ENCODE measurements at places on chromosomes 5 and 9.

GRCh38 chr5:77546-77945 lies 14.4 kb upstream of the PLEKHG4B start:
- DNase-seq, result no peak

- DNase-seq, result no peak
These were observed 10.2 kb downstream of the OR13J1 start for GRCh38 chr9:35859990-35860339.

DNA sequence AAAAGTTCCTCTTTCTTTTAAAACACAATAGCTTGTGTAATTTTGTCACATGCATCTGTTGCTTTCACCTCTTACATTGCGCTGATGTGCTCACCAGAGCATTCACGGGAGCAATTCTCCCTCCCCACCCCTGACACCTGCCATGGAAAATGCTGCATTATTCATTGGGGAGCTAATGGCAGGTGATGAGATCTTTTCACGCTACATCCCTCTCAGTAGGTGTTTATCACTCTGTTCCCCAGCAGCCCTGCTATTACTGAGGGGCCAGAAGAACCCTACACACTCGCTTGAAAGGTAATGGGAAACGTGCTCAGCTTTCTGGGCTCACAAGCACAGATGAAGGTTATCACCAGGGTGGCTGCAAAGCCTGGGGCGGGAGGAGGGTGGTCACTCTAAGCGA lies 398.0 kb downstream of the PSAT1 start:
- DNase-seq, result no peak

- DNase-seq, result no peak
These were observed 405.2 kb downstream of the ZNF608 start for GRCh38 chr5:124341066-124341858.

DNA sequence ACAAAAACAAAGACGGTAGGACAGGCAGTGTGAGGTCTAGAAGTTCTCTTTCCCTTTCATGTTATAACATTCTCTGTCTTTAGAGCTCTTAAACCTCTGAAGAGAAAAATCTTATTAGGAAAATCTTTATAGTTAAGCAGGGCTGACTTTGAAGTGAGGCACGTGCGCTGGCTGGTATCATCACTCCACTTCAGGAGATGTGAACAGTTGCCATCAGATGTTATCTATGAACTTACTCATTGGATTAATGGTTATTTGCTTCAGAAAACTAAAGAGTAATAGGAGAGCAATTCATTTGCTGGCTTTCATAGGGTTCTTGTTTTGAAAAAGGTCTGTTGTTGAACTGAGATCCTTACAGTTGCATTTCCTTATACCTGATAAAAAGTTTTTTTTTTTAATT lies 25.7 kb downstream of the LRRTM2 start:
- no peak for DNase-seq

DNA sequence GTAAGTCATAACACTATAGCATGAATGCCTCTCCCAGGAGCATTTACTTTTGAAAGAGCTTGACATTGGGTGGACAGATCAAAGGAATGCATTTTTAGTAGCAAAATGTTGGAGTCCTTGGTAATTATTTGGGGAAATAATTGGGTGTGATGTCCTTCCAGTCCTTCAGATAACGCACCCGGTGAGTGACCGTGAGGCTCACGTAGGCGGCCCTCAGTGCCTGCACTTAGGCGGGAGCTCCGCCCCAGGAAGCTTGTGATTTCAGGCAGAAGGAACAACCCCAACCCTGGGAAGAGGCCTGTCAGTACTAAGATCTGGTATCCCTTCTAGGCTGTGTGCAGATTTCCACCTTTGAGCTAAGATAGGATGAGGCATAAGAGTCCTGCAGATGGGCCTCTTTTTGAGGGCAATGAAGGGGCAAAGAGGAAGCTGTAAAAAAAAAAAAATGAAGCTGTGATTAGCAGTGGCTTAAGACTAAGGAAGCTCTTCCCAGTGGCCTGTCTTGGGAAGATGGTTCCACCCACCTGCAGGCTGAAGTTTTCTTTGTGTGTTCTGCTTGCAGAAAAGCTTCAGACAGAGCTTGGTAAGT lies 14.9 kb downstream of the BTNL9 start:
- DNase-seq, result no peak

DNA sequence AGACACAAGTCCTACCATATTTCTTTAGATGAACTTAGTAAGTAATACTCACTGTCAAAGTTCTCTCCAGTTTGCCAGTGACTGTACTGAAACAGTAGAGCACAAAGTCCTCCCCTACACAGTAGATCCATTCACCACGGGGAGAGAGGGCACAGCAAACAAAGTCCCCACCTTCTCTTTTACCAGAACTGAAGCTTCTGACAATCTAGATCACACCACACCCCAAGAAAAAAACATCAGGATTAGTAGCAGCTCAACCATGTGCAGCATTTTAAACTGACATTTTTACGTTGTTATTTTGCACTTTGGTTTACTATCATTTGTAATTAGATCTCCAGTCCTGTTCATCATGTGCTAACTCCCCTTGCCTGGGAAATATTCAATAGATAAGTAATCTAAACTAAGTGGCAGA lies 23.0 kb downstream of the DNAJA1 start:
- no peak for DNase-seq

GRCh38 chr9:6051511-6051950 lies 36.1 kb upstream of the RANBP6 start:
- DNase-seq, result no peak

DNA sequence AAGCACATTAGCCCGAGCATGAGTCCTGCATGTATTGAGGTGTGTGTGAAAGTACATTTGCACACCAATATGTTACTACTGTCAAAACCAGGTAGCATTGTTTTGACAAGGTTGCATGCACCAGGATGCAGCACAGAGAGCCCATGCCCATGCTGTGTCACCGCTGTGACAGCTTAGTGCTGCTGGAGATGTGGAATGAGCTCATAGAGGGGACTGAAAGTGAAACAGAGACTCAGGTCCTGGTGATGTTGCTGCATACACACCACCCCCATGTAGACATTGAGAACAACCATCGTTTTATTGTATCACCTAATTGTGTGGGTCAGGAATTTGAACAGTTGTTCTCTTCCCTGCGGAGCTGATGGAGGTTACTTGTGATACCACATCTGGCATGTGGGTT lies 53.0 kb downstream of the GADD45G start:
- no peak for DNase-seq

DNA sequence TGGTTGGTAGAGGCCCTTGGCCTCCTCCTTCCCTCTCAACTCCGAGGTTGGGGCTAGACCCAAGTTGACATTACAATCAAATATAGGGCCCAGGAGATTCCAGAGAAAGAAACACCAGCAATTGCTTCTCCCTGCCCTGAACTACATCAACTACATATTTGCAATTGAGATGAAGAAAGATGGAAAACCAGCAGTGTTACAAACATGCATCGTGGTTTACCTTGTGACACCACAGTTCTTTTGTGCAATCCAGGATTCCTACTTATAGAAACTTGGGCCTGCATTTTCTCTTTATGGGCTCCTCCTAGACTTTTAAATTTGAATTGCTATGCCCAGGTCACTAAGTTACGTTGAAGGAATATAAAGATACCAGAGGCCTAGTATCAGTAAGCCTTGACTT lies 126.7 kb downstream of the DCP2 start:
- DNase-seq, result no peak

GRCh38 chr5:14587150-14587549 lies 5.6 kb downstream of the OTULINL start:
- DNase-seq, result no peak

DNA sequence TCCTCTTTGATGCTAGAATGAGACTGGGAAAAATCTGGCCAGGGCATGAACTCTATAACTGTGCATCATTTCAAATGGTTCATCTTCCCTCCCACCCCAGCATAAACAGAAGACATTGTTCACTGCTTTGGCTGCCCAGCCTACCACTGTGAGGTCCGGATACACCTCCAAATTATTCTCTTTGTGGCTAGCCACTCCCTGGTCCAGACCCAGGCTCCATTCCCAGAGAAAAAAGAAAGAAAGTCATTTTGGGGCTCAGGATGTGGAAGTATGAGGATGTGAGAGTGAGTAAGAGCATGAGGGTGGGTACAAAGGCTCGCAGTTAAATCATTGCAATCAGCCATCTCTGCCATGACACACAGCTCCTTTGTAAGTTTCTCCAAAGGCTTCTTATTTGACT lies 559.2 kb downstream of the PSAT1 start:
- DNase-seq, result peak; percentile 58

DNA sequence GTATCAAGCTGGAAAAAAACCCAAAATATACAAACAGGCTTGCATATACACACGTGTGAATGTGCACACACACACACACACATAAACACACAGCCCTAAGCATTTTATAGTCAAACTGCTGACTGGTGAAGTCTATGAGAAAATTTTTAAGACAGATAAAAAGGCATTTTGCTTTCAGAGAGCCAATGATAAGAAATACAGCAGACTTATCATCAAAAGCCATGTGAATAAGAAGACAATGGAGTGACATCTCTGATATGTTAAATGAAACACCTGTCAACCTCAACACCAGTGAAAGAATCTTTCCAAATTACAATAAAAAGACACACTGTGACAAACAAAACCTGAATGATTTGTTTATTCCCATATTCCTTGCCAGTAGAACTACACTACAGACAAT lies 233.3 kb downstream of the CDH9 start:
- DNase-seq, result no peak

- DNase-seq, result no peak
These were observed 331.3 kb downstream of the ASTN2 start for GRCh38 chr9:117083559-117083958.

- DNase-seq, result no peak
These were observed 41.0 kb downstream of the MVB12B start for GRCh38 chr9:126367616-126368015.

DNA sequence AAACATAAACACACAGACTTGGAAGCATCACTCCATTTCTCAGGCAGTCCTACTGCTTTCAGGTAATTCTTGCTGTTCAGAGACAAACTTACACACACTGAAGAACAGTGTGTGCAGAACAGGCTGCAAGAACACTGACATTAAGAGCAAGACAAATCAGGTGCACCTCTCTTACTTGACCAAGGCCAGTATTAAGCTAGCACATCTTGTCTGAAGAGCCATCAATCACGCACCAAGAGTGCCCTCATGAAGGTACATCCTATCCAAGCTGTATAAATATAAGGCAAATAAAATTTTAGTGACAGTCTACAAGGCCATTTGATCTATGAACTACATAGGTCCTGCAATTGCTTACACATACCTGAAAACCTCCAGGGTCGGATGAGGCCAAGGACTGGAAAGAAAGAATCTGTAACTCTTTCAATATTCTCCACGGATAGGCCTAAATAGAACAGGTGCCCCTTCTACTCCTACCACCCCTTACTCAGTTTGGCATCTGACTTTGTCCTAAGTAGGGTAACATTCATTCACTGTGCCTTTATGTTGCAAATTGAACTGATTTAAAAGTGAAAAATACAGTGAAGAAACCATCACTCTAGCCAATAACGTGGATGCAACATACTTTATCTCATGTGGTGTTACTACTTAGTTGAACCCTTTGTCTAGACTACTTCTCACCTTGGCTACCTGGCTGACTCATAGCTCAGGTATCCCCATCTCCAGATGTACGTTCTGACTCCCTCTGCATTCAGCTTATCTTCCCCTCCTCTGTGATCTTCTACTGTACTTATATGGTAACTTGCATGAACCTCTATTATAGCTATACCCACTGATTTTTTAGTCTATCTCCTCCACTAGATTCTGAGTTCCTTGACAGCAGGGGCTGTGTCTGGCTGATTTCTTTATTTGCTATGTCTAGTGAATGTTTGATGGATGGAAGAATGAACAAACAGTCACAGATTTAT lies 256.3 kb downstream of the KIAA0825 start:
- DNase-seq, result no peak

DNA sequence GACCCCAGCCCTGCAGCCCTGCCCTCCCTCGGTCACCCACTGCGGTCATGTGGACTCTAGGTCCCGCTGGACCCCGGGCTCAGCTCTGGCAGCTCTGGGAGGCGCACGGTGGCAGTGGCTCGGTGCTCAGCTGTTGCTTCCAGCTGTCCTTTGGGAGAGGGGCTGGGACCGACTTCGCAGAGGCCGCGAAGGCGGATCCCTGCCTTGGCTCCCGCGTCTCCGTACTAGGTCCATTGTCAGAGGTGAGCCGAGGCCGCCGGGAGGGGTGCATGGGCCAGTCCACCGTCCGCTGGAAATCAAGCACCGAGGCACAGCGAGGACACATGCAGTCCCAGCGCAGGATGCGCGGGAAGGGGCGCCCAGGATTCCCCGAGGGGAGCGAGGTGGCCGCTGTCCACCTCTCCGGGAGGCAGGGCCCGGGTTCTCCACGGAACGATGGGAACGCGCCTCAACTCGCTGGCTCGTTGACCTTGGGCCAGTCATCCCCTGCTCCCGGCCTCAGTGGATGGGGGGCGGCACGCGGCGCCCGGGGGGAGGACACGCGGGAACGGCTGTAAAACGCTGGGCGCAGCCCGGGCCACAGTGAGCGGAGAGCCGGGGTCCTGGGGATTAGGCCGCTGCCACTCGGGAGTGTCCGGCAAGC lies 732 bp downstream of the GBGT1 start:
- no peak for DNase-seq
